Psoas muscle (tissue), 8 donors: ENCODE measurements at places on chromosomes 11 and 22.

DNA sequence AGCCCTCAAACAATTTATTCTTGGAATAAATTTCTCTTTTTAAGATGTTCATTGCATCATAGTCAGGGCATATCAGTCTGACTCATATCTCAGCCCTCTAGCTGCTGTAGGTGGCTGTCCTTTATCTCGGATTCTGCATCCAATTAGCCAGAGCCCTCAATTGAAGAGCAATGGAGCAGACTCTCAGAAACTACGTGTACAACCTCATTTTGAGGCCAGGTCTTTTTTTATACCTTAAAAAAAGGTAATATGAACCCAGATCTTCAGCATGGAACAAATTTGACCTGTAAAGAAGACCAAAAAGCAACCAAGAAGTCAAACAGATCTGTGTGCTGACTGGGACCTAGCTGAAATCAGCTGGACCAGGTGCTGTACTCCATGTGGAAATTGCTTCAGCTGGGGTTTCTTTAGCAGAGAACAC is 8.7 kb downstream of the OR52A5 start:
- DNase-seq, result no peak

DNA sequence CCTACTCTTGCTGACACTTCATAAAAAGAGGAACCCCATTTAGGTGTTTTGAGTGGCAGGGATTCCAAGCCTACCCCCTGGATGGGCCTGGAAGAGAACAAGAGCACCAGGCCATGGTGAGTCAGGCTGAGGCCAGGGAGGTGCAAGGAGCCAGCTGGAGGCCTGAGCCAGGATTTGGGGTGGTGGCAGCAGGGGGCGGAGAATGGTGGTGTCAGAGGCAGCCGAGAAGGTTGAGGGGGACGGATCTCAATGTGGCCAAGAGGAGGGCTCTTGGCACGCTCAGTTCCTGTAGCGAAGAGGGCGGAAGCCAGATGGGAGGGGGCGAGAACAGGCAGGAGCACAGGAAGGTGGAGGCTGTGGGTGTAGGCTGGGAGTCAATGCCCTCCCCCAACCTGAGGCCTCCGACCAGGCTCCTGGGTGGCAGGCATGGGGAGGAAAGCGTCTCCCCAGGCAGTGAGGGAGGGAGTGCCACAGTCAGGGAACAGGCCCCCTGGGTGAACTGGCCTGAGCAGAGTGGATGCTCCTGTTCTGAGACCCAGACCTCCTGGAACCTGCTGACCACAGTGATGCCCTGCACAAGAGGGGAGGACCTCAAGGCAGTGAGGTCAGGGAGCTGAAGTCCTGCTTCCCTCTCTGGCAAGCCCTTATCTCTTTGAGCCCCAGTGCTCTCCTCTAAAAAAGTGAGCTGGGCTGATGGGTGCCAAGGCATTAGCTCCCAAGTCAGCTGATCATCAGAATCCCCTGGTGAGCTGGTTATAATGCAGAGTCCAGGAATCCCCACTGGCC is 13.9 kb downstream of the RTN4RL2 start:
- no peak for DNase-seq

DNA sequence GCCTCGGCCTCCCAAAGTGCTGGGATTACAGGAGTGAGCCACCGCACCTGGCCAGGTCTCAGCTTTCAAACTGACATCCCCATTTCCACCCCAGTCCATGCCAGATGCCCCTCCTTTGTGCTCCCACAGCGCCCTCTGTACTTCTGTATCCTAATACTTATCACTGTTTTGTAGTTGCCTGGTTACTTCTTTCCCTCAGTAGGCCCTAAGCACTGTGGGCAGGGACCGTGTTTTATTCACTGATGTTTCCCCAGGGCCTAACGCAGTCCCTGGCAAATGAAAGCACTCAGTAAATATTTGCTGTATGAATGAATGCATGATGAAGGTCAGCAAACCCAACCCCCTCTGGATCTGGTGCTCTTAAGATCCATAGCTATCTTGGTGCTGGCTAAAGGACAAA is 2.2 kb upstream of the TRIM3 start:
- DNase-seq, result no peak

DNA sequence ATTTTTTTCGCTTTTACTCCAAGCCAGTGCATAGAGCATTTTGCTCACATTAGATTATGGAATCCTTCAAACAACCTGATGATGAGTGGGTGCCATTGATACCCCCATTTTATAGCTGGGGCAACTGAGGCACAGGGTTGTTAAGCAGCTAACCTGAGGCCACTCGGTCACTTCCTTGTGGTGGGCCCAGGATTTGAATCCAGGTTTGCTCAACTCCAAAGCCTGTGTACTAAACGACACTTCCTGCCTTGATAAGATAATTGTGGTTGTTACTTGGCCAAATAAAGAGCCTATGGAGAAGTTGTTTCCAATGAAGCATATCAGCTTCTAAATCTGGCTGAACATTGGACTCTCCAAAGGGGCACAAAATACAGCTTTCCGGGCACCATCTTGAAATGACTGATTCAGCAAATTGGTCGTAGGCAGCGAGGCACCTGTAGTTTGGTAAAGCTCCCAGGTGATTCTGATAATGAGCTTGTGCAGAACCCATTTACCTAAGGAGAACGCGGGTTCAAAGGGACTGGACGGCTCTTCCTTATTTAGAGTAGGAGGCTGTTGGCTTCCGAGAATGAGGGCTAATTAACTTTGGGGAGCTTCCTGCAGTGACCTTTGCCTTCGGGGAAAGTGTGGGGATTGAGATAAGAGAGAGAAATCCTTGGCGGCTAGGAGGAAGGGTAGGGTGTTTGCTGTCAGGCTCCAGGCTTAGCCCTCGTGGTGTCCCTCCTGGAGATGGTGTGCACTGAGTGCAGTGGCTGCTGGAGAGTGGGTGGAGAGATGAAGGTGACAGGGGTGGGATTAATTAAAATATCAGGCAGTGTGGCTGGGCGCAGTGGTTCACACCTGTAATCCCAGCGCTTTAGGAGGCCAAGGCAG is 17.5 kb upstream of the EHF start:
- DNase-seq, result no peak

DNA sequence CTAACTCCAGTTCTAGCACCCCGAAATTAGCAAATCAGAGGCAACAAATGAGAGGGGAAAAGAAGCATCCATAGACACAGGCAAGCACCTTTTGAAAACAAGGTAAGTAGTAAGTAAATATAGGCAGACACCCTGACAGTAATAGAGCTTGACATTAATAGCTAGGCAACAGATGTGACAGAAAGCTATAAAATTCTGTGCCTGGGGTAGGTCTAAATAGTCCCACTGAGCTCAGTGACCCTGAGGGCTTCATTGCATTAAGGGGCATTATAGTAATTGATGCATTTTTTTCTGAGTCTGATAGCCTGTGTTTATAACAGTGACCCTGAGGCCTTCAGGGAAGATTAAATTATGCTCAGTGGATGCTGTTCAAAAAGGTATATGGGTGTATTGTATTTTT is 197.1 kb downstream of the HIPK3 start:
- no peak for DNase-seq

- DNase-seq, result no peak
These were observed 198.9 kb upstream of the ZC3H12C start for GRCh38 chr11:109894242-109894641.

- no peak for DNase-seq
These were observed 43.4 kb downstream of the PARVG start for GRCh38 chr22:44224166-44224565.
